MG63 (cell line): ENCODE measurements at places on chromosomes 2 and 18.

DNA sequence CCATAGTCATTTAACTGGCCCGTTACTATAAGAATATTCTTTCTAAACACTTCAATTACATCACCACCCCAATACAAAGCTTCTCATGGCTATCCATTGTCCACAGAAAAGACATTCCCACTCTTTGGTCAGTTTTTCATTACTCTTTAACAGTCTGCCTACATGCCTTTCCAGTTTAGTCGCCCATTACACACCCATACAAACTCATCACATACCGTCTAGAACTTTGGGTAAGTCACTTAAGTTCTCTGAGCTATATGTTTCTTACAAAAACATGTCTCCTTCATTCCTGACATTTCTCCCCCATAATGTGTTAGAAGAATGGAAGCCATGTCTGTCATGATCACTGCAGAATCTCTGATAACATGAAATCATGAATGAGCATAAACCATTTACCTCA lies 108.2 kb upstream of the STK17B start:
- DNase-seq = no peak

- DNase-seq = no peak
Measured at GRCh38 chr2:237458519-237458918, 28.5 kb upstream of the MLPH start.

- peak; percentile 11 for DNase-seq
Measured at GRCh38 chr18:11091746-11092145, 57.6 kb downstream of the PIEZO2 start.

- no peak for DNase-seq
Measured at GRCh38 chr18:1595195-1595594, 690.5 kb downstream of the ADCYAP1 start.

GRCh38 chr2:113036763-113037162 lies 15.9 kb downstream of the IL36B start:
- no peak for DNase-seq

DNA sequence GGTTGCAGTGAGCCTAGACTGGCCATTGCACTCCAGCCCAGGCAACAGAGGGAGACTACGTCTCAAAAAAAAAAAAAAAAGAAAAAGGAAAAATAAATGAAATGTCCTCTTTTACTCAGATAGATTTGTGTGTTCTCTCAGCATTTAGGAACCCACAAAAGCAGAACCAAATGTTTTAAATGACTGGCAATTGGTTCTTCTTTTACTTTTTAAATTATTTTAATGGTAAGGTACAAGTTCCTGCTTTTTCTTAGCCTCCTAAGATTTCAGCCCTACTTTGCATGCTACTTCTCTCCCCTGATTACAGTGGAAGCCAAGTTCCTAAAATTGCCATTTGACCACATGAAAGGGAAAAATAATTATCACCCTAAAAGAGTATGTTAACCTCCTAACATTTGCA lies 23.5 kb downstream of the SRSF7 start:
- no peak for DNase-seq

DNA sequence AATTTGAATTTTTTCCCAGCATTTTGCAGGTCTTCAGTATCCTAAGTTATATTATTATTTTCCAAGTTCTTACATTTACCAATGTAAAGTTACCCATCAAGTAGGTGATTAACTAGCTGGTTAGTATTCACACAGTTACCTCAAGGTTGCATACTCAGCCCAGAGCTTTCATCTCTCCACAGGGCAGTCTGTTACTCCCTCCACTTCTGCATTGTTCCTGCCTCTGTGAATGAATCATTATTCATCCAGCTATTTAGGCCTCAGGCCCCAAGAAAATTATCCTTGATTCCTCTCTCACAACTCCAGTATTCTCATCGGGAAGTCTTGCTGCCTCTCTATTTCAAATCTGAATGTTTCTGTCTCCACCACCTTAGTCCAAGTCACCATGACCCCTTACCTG lies 92.2 kb downstream of the SMC6 start:
- no peak for DNase-seq

GRCh38 chr18:58525928-58526424 lies 102.9 kb downstream of the ALPK2 start:
- no peak for DNase-seq

- no peak for DNase-seq
Measured at GRCh38 chr2:1713142-1713838, 31.0 kb downstream of the PXDN start.

GRCh38 chr18:38941711-38942561 lies 1376.3 kb upstream of the CELF4 start:
- no peak for DNase-seq

DNA sequence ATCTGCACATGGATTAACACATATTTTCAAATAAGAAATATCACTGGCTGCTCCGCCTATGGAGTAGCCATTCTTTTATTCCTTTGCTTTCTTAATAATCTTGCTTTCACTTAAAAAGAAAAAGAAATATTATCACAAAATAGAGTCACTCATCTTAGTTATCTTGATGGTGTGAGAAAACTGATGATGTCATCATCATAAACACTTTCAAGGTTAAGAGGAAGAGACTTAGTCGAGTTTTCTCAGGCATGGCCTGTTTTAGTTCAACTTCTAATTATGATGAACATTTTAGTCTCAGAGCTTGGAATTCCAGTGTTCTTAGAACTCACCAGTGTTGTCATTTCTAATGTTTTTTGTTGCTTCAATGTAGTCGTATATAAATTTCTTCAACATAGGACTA lies 506.1 kb downstream of the PTPRM start:
- no peak for DNase-seq

- peak; percentile 36 for DNase-seq
Measured at GRCh38 chr18:50194631-50195532, at the start of gene MYO5B. Gene MYO5B, minus strand, starts transcription at chr18:50195147. Its CDS starts 354 bp downstream, at chr18:50194793.

GRCh38 chr2:42854207-42854818 lies 61.9 kb upstream of the HAAO start:
- peak; percentile 90 for DNase-seq

DNA sequence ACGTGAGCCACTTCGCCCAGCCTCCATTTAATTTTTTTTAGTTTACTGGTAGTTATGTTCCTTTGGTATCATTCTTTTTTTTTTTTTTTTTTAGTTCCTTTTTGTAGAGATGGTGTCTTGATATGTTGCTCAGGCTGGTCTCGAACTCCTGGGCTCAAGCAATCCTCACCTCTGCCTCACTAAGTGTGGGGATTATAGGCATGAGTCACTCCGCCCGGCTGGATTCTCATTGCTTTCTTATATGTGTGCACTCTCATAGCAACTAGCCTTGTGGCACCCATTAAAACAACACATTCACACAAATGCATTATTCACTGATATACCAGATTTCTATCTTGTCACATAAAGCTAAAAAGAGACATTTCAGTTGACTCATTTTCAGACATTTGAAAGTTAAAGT lies 4.2 kb downstream of the TTC27 start:
- peak; percentile 63 for DNase-seq

DNA sequence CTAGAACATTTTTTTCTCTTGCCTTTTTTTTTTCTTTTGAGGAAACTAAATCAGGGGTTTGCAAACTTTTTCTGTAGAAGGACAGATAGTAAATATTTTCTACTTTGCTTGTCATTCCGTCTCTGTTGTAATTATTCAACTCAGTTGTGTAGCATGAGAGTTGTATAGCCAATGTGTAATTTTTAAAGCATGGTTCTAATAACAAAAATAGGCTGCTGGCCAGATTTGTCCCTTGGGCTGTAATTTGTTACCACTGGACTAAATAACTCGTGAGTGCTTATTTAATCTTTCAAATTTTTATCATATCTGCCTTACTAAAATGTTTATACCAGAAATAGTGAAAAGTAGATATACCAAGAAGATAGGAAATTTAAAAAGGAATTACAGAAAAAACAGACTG lies 43.0 kb downstream of the CCDC148 start:
- no peak for DNase-seq

DNA sequence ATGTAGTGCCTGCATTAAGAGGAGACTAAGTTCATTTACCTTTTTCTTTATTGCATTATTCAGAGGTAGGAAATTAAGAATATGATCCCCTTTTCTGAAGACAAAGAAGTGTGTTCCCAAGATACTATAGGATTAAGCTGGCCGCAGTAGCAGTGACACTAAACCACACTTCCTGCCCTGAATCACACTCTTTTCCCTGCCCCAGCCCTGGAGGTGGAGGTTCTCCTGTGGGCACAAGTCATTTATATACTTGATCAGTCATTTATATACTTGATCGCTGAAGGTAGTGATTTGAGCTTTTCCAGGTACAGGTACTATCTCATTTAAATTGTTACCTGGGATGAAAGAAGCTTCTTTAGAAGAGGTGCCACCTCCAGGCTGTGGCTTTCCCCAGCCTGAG lies 78.6 kb downstream of the ARMC9 start:
- DNase-seq = no peak

DNA sequence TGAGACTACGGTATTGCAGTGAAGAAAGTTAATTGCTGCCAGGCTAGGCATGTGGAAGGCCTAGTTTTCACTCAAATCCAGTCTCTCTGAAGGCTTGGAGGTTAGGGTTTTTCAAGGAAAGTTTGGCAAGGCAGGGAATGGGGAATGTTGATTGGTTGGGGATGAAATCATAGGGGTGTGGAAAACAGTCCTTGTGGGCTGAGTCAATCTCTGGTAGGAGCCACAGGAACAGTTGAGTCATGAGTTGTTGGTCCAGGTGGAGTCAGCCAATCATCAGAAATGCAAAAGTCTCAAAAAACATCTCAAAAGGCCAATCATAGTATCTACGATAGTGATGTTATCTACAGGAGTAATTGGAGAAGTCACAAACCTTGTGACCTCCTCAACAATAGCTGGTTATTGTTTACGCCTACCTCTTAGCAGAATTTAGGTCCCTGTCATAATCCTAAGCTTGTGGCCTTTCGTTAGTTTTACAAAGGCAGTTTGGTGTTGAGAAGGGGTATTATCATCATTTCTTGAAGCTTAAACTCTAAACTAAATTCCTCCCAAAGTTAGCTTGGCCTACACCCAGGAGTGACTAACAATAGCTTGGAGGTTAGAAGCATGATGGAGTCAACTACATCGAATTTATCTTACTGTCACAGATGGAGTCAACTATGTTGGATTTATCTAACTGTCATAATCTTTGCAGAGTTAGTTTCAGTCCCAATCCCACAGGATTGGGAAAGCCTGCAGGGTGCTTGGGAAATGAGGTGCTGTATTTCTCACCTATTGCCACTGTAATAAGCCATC lies 33.7 kb upstream of the APCDD1 start:
- DNase-seq = peak; percentile 30

GRCh38 chr2:80396276-80396675 lies 91.7 kb upstream of the LRRTM1 start:
- DNase-seq = no peak

DNA sequence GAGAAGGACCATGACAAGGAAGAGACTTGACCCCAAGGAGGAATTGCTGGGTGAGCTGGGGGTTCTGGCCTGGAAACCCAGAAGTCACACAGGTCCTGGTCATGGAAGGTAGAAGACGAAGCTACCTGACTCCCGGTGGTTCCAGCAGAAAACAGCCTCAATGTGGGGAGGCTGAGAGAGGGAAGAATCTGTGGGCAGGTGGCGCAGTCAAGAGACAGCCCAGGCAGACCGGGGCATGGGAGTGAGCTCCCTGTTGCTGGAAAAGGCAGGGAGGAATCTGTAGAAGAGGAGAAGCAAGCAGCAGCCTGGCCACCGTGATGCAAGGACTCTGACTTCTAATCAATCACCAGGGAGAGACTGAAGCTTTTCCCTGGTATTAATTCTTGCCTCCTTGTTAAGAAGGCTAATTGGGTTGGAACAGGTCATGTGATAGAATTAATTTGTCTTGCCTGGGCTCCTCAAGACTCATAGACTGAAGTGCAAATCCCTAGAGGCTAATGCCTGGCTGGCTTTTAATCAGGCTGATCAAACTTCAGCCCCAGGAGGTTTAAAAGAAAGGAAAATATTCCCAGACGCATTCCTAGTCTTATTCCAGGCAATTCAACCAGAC lies 30.1 kb downstream of the CNGA3 start:
- no peak for DNase-seq

- no peak for DNase-seq
Measured at GRCh38 chr2:235453605-235454151, 40.2 kb upstream of the AGAP1 start.

- DNase-seq = no peak
Measured at GRCh38 chr2:27014771-27015433, 17.9 kb upstream of the TMEM214 start.

DNA sequence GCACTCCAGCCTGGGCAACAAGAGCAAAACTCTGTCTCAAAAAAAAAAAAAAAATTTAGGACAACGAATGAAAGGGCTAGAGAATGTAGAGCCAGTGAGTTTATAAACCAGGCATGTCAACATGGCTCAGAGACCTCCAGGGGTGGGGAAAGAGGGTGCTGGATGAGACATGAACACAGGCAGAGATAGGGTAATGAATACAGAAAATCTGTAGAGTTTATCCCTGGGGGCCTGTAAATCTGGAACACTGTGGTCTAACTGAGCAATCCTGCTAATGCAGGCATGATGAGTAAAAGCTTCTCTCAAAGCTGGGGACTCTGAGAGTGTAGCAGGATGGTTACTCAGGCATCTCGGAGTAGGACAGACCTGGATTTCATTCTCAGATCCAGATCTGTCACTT lies 59.2 kb upstream of the IGFBP2 start:
- DNase-seq = no peak

DNA sequence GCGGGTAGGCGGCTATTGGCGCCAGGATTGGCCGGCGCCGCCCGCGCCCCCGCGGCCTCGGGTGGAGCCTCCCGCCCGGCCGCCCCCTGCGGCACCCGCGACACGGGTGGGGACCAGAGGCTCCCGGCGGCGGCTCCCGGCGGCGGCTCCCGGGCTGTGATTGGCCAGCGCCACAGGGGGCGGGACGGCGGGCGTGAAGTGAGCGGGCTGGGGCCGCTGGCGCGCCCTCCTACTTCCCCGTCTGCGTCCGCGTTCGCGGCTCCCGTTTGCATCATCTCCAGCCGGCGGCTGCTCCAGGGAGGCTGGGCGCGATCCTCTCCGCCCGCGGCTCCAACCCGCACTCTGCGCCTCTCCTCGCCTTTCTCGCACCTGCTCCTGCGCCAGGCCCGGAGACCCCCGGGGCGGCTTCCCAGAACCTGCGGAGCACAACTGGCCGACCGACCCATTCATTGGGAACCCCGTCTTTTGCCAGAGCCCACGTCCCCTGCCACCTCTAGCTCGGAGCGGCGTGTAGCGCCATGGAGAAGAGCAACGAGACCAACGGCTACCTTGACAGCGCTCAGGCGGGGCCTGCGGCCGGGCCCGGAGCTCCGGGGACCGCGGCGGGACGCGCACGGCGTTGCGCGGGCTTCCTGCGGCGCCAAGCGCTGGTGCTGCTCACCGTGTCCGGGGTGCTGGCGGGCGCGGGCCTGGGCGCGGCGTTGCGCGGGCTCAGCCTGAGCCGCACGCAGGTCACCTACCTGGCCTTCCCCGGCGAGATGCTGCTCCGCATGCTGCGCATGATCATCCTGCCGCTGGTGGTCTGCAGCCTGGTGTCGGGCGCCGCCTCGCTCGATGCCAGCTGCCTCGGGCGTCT lies at the start of gene SLC1A4:
Gene SLC1A4 (plus strand): TSS at position 274 of the 856 bp plus-strand sequence. CDS start 245 bp downstream, at position 519.
- peak; percentile 91 for DNase-seq

- DNase-seq = no peak
Measured at GRCh38 chr18:41731884-41732283, 223.2 kb upstream of the PIK3C3 start.
